Left forelimb (tissue), 1 donor: ENCODE measurements at places on chromosomes 16 and 17.

DNA sequence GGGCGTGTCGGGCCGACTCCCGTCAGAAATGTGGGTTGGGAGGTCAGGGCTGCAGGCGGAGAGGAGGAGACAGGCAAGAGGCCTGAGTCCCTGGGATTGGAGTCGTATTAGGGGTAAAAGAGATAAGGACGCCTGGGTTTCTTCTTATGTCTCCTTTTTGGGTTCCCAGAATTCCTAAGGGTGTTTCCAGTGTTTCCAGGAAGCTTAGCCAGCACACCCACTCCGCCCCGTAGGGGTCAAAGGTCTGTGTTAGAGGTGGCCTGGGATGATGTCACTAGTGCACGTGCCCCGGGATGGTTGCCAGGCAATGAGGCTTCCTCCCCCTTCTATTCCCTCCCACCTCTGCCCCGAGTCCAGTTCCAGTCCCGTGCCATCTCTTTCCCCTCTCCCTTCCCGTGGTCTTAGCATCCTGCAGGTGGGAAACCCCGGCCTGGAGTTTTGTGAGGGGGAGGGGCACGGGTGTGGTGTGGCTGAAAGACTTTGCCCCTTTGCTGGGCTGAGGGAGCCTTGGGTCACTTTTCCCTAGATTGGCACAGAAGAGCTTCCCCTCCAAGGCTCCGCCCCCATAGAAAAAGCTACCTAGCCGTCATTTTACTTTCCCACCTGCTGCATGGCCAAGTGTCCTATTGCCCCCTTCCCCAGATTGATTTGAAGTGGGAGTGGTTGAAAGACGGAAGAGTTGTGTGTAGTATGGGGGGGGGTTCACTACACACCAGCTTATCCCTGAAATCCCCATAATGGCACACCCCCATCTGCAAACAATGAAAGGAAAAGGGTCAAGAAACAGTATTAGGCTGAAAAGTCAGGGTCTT, 2.8 kb downstream of the KDM6B start:
- DNase-seq, result peak; percentile 88

GRCh38 chr16:49269201-49269600, 12.4 kb downstream of the CBLN1 start:
- no peak for DNase-seq

- DNase-seq, result no peak
Measured at GRCh38 chr17:42849451-42850181, 1.4 kb upstream of the AOC3 start.

DNA sequence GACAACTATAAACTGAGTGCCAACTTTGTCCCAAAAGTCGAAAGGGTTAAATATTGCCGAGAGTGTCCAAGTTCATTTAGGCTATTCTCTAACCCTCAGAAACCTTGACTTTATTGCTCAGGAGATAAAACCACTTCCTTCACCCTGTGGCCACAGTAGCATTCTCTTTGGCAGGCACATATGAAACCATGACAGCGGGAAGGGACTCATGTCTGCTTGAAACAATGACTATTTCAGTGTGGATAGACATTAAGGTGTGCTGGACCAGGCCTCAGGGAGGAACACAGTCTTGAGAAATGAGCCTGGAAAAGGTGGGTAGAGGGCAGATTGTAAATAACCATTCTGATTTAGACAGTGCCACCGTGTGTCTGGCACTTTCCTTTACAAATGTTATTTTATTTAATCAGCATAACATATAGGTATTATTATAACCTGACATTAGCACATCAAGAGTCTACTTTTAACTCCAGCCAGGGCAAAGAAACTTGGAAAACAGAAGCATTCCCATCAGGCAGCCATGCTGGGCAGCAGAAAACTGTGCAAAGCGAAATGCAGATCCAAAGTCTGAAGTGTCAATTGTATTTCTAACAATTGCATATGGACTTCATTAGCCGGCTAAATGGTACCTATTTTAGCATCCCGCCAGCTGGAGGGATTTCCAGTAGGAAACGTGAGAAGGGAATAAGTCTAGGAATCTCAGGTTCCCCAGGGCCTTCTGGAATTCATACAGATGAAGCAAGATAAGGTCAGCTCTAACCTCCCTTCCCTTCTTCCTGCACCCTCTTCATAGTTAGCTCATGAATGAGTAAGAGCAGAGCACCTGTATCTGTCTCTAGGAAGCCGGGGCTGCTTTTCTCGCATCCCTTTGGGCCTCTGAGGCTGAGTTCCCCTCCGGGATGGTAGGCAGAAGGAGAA, 212.8 kb upstream of the ELAC2 start:
- DNase-seq, result no peak

- DNase-seq, result no peak
Measured at GRCh38 chr17:45289301-45290268, 27.2 kb downstream of the MAP3K14 start.

- no peak for DNase-seq
Measured at GRCh38 chr16:12902511-12903372, 1.3 kb downstream of the SHISA9 start.

GRCh38 chr17:47697906-47698711, 4.1 kb downstream of the TBKBP1 start:
- DNase-seq, result no peak
